ENCODE measurements at places on chromosomes 1 and 21.

GRCh38 chr21:19731251-19731650, 1267.0 kb upstream of the NCAM2 start:
- no peak for DNase-seq

- peak; percentile 93 for DNase-seq
These were observed 67.3 kb downstream of the NOS1AP start for GRCh38 chr1:162136760-162137159.

DNA sequence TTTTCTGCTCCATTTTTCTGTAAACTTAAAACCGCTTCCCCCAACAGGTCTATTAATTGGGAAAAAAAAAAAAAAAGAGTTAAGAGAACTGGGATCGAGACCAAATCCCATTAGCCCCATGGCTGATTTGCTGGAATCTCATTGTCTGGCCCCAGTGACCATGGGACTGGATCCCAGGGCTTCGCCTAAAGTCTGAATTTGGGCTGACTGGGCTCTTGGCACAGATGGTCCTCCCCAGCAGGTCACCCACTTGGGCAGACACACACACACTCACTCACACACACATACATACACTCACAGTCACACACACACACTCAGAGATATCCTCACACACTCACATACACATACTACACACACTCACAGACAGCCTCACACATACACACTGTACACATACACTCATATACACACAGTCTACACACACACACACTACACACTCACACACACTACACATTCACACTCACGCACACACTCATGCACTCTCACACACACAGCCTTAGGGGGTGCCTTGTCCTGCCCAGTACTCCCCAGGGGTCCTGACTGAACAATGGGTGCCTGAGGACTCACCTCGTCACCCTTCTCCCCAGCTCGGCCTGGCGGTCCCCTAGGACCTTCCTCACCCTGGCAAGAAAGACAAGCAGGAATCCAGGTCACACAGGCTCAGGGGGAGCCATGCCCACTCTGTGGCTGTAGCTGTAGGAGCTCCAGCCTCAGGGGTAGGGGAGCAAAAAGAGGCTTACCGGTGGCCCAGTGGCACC, 7.5 kb downstream of the COL9A2 start:
- peak; percentile 28 for DNase-seq

DNA sequence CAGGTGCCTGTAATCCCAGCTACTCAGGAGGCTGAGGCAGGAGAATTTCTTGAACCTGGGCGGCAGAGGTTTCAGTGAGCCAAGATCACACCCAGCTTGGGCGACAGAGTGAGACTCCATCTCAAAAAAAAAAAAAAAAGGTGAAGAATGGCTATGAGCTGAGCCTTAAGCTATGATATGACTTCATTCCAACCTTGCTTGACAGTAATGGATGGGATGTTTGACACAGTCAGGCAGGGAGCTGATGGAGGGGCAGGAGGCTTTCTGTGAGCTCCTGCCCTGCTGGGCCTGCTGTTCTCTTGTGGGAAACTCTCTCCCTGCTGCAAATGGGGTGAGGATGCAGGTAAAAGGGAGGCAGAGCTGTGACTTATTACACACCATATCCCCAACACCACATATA, 27.6 kb downstream of the NCF2 start:
- no peak for DNase-seq
